ENCODE measurements at places on chromosomes 1 and 21. TPM values are rescaled to one million over a fixed set of nuclear protein-coding genes. Genes with fewer than 3 reads are reported as not detected.

DNA sequence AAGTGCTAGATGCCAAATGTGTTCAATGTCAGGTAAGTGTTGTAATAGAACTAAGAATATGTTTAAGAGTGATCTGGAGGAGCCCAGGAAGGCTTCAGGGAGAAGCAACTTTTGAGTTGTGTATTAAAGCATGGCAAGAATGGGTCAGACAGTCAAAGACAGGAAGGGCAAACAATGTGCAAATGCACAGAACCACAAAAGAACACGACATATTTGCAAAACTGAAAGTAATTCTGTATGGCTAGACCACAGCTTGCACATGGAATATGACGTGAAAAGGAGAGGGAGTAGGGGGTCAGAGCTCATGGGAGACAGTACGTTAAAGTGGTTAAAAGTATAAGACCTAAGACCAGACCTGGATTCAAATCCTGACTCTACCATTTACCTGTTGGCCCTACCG, 7.1 kb upstream of the SORT1 start:
- no peak overlapping the region for H3K4me3 ChIP-seq
- no peaks in the 10 kb centered on the region for H3K36me3 ChIP-seq
- no peak for DNase-seq
- H3K4me1 ChIP-seq = no peaks in the 10 kb centered on the region
- no peak overlapping the region for H3K27ac ChIP-seq
- H3K27me3 ChIP-seq = no peaks in the 10 kb centered on the region

- H3K4me3 ChIP-seq = no peak overlapping the region
- H3K27ac ChIP-seq = no peak overlapping the region
- no peaks in the 10 kb centered on the region for H3K36me3 ChIP-seq
- no peak for DNase-seq
- H3K4me1 ChIP-seq = no peaks in the 10 kb centered on the region
Observed at GRCh38 chr1:57550092-57550491, 126.2 kb upstream of the DAB1 start.

- no peak for DNase-seq
- no peak overlapping the region for H3K4me3 ChIP-seq
- no peaks in the 10 kb centered on the region for H3K36me3 ChIP-seq
Observed at GRCh38 chr1:151336556-151336955, 9.3 kb upstream of the PI4KB start.

DNA sequence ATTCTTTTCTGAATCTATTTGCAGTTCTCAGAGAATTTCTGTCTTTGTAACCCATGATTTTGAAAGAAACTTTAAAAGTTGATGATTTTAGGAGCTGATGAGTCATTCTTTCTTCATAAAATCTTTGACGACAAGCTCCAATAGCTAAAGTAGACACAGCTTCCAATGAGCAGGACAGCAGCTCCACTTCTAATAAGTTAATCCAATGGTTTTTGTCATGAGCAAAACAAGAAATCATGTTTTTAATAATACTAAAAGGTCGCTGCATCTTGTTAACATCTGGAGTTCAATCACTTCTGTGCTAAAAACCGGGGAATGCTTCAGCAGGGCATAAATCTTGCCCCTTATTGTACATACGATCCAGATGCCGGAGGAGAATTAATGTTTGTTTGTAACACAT, 48.9 kb upstream of the GORAB start:
- H3K27ac ChIP-seq = peak overlapping the region; percentile 5
- no peaks in the 10 kb centered on the region for H3K4me1 ChIP-seq
- DNase-seq = no peak
- no peak overlapping the region for H3K4me3 ChIP-seq
- H3K27me3 ChIP-seq = no peaks in the 10 kb centered on the region
- no peaks in the 10 kb centered on the region for H3K36me3 ChIP-seq

- no peak overlapping the region for H3K4me3 ChIP-seq
- no peaks in the 10 kb centered on the region for H3K36me3 ChIP-seq
- no peaks in the 10 kb centered on the region for H3K27me3 ChIP-seq
- no peak for DNase-seq
- no peak overlapping the region for H3K27ac ChIP-seq
Observed at GRCh38 chr1:43527111-43527878, 3.4 kb upstream of the PTPRF start.

DNA sequence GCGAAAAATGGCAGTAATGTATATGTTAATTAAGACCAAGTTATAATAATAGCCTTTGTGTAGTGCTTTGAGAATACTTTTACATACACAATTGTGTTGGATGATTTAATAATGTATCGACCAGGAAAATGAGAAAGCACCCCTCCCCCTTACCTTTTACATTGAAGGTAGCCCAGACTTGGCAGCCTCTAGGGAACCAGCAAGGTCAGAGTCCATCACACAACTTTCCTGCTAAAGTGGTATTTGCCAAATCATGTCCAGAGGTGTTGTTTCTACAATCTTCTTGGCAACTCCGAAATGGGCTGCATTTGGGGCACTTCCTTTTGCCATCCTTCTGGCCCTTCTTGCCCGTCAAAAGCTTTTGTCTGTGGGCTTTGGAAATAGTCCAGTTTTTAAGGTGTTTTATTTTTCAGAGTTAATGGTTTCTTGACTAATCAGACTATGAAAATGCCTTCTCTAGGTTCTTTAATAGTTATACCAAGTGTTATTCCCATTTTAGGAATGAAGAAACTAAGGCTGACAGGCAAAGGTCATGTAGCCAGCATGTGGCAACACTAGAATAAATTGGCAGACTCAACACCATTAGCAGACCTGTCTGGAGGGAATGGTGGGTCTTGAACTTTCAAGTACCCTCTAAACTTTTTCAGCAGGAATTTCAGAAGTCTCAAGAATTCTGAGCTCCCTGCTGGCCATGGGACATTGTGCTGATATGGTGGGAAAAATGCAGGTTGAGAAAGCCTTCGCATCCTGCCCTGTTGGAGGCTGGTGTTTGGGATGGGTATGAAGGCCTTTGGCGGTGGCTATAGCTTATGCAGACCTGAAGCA, 6.8 kb downstream of the ATP1A1 start:
- no peak overlapping the region for H3K4me3 ChIP-seq
- H3K4me1 ChIP-seq = peaks cover 7% of the 10 kb centered on the region
- no peaks in the 10 kb centered on the region for H3K36me3 ChIP-seq
- DNase-seq = no peak

DNA sequence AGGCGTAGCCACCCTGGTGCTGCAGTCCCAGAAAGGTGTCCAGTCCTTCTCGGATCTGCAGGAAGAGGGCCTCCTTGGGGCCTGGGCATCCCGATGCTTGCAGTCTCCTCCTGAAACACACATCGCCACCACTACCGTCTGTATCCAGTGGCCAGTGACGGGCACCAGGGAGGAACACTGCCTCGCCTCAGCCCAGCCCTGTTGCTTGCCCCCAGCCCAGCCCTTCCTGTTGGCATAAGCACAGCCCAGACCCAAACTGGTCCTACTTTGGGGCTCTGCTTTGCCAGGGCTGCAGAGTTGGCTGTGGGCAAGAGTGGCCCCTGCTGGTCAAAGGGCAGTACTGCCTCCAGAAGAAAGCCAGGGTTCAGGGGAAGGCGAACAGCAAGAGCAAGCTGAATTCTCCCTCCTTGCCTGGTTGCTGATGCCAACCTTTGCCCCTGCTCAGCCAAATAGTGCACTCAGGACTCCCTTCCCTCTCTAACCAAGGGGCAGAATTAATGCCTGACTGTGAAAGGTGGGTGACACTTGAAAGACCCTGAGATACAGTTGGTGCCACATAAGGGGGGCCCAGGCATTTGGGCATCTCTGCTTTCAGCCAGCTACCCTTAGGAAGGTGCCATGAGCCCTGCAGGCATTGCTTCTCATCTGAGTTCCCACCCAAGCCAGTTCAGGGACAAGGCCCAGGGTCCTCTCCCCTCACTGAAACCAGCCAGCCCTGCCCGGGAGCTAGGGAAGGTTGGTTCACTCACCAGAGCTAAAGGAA, 11.1 kb upstream of the ARHGEF2 start:
- peak overlapping the region; percentile 59 for H3K27ac ChIP-seq
- peak; percentile 71 for DNase-seq

CA6 gene
- not detected for total RNA-seq

IGSF3 gene
- 21.6 TPM for total RNA-seq

AJAP1 gene
- 0.66 TPM for total RNA-seq

NUDT4B gene
- 40.0 TPM for total RNA-seq

GPR25 gene
- not detected for total RNA-seq

AADACL4 gene
- total RNA-seq = not detected

TMPRSS15 gene
- total RNA-seq = not detected

DTL gene
- 0.66 TPM for total RNA-seq

LYST gene
- 66.1 TPM for total RNA-seq

All from breast epithelium (tissue), 4 donors.